ENCODE measurements at places on chromosomes 5 and 9. TPM values are rescaled to one million over a fixed set of nuclear protein-coding genes. Genes with fewer than 3 reads are reported as not detected.

GRCh38 chr9:15576350-15577050 lies 23.7 kb downstream of the CCDC171 start:
- DNase-seq: no peak

- peak; percentile 88 for DNase-seq
Measured at GRCh38 chr9:136799854-136800657, 3.9 kb downstream of the CCDC183 start.

DNA sequence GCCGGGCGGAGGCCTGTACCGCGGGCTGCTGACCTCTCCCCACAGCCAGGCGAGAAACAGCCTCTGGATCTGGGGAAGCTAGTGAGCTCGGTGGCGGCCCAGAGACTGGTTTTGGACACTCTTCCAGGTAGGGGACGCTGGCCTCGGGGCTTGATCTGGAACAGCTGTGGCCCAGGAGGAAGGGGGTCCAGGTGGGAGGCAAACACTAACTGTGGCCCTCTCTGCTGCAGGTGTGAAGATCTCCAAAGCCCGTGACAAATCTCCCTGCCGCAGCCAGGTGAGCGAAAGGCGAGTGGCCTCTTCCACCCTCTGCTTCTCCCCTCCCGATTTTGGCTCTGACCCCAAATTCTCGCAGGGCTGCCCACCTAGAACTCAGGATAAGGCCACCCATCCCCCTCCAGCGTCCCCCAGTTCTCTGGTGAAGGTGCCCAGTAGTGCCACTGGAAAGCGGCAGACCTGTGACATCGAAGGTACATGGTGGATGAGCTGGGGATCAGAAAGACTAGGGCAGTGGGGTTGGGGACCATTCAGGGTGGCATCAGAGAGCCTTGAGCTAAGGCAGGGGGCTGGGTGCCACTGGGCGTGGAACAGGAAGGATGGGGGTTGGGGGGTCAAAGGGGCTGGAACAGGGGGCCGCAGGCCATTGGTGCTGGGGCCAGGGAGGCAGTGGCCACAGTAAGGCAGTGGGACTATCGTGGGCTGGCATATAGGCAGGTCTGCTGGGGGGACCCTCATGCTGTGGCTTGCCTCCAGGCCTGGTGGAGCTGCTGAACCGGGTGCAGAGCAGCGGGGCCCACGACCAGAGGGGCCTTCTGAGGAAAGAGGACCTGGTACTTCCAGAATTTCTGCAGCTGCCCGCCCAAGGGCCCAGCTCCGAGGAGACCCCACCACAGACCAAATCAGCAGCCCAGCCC lies 12.9 kb upstream of the SLC34A1 start:
- no peak for DNase-seq

GRCh38 chr9:90447773-90448172 lies 194.9 kb downstream of the DIRAS2 start:
- no peak for DNase-seq

Gene ENHO
- 0.35 TPM for total RNA-seq

Gene DMGDH
- total RNA-seq: 0.43 TPM

GRCh38 chr9:24614070-24614469 lies 68.4 kb upstream of the IZUMO3 start:
- no peak for DNase-seq

- DNase-seq: no peak
Measured at GRCh38 chr5:96572864-96573512, 89.2 kb upstream of the CAST start.

GRCh38 chr5:94431696-94432095 lies 186.7 kb downstream of the KIAA0825 start:
- DNase-seq: no peak

DNA sequence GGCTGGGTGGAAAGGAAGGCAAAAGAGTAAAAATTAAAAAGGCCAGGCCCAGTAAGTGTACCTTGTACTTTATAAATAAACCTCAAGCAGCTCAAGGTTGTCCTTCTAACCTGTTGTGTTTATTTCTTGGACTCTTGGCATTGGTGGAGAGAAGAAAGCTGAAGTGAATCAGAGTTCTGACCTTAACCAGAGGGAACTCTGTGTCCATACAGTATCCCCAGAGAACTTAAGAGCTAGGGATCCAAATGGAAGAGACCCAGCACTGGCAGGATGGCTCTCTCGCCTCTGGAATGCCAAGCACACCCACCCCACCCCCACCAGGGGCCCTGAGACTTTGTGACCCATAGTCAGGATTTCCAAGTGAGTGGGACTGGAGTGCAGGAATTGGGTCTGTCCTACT lies 14.2 kb downstream of the NUDT2 start:
- DNase-seq: no peak

DNA sequence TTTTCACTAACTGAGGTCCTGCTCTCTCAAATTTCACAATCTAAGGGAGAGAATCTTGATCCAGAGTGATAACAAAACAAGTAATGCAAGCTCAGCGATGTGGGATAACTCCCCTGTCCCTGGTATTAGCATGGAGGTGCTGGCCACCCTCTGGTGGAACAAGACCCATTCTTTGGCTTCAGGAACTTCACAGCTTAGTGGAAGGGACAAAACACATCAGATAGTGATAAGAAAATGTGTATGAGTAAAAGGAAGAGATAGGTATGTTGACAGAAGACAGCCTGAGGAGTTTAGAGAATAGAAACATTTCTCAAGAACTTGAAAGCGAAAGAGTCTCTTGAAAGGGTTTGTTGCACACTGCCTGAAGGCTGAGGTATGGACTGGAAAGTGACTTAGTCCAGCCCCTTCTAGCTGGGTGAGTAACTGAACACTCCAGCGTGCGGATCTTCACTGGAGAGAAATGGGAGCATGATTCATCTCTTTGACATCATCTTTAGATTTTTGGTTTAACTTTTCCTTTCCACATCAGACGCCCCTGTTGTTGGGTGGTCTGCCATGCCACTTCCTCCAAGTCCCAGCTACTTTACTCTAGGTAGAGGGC lies 25.4 kb upstream of the ZSWIM6 start:
- DNase-seq: no peak

DNA sequence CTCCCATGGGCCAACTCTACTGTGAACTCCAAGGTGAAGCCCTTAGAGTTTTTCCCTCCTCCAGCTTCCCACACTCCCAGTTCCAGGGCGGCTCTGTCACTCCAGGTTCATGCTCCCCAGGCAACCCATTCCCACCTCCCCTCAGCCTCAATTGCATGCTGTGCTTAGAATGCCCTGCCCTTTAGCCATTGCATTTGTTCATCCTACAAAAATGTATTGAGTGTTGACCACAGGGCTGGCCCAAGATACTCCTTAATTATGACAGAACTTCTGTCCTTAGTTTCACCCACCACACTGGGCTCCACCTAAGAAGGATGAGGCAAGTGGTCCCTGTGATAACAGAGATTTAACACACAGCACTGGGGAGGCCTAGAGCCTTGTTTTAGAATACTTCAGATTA lies 236.1 kb downstream of the ADAMTSL1 start:
- DNase-seq: no peak

GRCh38 chr5:52743970-52744369 lies 43.7 kb upstream of the ITGA1 start:
- no peak for DNase-seq

DNA sequence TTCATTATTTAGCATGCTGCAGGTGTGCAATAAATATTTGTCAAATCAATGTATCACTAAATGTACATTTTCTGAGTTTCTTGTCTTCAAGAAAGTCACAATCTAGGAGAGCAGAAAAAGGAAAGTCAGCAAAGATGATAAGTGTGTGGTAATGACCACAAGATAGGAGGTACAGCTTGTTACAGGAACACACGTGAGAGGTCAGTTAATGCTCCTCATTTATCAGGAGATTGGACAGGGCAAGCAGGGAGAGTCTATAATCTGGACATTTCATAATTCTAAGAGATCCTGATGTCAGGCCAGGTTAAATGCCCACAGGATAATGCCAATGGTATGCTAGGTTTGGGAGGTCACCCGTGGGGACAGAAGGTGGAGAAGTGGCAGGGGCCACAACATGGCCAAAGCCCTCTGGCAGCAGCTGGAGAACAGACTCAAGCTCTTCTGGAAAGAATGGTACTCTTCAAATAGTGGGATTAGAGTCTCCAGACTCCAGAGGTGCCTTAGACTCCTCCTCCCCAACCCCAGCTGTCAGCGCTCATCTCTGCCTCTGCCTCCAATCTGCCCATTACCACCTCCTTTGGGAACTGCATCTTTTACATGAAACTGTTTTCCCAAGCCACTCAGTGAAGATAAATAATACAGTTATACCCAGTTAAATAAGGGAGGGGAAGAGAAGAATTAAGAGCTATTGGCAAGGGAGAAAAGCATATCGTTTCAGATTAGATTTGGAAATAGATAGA lies 114.3 kb downstream of the ASTN2 start:
- no peak for DNase-seq

DNA sequence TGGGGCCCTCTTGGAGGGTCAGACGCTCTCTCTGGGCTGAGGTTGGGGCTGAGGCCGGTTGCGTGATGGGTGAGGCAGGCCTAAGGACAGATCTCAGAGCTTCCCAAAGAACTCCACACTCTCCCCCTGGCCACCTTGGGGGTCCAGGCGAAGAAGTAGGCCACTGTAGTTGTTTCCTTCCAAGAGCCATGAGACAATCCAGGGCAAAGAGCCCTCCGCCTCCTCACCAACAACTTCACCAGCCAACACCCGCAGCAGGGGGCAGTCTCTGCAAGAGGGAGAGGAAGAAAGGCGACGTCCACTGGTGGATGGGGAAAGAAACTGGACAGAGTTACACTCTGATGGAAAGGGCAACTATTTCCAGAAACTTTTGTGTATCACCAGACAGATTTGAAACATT lies 10.7 kb downstream of the SLC35A4 start:
- DNase-seq: no peak

GRCh38 chr5:116492016-116492623 lies 82.5 kb downstream of the SEMA6A start:
- peak; percentile 14 for DNase-seq

- DNase-seq: no peak
Measured at GRCh38 chr5:107541400-107541799, 129.3 kb downstream of the EFNA5 start.

GRCh38 chr5:30879887-30880286 lies 313.6 kb upstream of the CDH6 start:
- no peak for DNase-seq
